Skin of body (tissue), 3 donors: ENCODE measurements at places on chromosomes 11 and 22.

GRCh38 chr11:120675171-120675570 is 163.6 kb downstream of the GRIK4 start:
- DNase-seq, result no peak

GRCh38 chr22:21937041-21937820 is 15.4 kb downstream of the PPM1F start:
- no peak for DNase-seq

- DNase-seq, result no peak
Measured at GRCh38 chr22:49677495-49677889, 150.2 kb downstream of the BRD1 start.

DNA sequence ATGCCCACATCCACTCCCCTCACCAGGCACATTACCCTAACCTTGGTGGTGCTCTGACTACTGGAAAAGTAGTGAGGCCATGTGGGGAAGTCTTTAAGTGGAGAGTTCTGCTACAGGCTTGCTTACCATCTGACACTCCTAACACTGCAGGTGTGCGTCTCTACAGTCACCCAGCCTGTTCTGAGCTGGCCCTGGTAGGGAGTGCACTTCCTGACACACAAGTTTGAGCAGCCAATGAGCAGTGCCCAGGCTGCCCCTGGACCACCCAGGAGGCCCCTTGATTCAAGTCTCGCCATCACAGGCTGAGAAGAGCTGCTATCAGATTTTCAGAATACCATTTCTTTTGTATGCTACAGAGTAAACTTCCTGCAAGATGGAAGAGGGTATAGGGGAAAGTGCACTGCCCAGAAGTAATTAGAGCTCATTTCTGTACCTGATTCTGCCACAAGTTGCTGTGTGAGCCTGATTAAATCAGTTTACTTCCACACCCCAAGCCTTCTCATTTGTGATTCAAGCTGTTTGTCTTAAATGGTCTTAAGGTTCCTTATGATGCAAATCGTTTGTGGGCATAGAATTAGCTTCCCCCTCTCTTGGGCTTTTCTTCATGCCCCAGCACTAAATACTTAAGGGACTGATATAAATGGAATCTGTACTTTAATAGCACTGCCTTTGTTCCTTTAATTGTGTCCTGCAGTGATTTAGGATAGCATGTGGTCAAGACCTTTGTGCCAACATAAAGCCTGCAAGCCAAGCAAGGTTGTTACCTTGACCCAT is 22.2 kb downstream of the OPCML start:
- no peak for DNase-seq

DNA sequence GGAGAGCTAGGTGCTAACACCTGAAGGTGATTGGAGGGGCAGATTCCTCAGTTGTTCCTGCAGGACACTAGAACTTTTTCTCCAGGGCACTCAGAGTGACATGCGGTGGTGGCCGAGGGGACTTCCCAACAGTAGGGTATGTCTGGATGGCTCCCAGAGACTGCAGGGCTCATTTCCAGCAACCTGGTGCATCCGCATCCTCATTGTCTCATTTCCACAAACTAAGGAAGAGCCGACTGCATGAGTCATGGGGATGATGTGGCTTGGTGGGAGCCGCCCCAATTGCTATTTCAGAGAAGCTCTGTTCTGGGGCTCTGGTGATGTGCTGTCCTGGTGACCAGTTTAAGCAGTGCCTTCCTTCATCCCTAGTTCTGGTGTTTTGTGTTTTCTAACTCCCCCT is 2.8 kb upstream of the ROBO4 start:
- no peak for DNase-seq

DNA sequence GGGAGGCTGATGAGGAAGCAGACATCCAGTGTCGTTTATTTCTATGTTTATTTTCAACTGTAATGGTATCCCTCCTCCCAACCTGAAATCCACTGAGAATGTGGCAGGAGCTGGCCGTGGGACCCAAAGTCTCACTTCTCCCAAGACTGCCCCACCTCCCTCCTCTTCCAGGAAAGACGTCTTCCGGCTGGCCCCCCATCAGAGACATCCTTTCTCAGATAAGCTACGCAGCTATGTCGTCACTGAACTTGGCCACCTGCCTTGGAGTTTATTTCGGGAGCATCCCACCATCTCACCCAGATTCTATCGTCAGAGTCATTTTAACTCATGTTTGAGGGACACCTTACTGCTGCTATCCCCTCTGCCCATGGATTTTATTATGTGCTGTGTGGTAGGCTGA is 13.9 kb downstream of the TMEM184B start:
- no peak for DNase-seq

DNA sequence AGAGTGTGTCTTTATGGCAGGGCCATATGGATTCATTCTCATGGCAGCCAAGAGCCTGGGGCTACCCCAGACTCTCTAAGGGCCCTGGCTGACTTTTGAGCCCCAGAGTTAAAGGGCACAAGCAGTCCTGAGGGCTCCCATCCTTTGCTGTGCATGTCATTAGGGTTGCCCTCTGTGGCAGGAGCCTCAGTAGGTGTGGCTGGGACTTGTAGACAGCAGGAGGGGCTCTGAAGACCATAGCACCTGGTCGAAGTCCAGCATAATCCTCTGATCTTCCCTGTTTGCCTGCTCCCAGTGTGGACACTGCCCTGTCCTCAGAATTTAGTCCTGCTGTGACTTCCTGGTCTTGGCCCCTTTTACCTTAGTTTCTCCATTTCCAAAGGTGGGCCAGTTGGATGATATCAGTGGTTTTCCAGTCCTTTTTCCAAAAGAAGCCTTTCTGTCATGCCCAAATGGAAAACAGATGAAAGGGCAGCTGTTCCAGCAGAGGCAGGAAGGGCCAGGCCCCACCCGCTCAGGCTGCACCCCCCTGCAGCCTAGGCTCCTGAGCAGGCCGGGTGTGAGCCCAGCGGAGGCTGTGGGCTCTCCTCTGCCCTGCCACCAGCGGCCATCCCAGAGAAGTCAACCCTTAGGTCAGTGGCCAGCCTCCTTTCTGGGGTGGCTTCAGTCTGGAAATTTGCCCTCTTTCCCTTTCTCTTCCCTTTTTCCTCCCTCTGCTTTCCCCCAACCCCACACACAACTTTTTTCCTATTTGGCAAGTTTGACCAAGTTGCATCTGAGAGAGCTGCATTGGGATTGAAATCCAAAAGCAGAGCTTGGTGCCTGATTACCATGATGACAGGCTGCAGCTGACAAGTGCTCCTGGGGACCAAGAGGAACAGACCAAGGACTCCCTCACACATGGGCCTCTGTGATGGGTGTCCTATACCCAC is 32.8 kb upstream of the SUSD2 start:
- DNase-seq, result peak; percentile 34

GRCh38 chr11:83034673-83035014 is 37.1 kb downstream of the RAB30 start:
- DNase-seq, result no peak

DNA sequence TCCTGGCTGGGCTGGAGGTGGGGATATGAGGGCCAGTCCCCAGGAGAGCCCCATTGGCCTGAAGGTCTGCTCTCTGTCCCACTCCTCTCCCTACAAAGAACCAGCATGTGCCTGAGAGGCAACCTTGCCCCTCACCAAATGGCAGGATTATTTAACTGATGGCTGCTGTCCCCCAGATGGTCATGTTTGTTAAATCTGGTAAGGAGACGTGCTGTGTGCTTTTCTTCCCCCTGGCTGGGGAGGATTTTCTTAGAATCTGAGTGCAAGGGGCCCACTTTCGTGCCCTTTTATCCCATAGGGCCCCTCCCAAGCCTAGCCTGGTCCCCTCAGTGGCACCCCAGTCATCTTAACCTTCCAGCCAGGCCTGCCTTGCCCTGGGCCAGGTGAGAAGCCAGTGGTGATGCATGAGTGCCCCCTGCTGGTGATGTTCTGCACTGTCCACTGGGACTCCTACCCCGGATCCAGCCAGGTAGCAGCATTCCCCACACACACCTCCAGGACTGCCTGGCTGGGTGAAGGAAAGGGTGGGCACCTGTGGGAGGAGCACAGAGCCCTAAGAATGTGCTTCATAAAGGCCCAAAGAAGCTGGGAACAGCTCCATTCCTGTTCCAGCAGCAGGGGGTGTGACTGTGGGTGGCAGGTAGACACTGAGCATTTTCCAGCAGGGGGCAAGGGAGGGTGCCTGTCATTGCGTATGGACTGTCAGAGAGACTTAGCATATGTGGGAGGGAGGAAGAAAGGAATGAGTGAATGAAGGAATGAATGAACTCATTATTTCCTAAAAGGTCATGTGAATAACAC is 28.9 kb downstream of the MFNG start:
- DNase-seq, result no peak

DNA sequence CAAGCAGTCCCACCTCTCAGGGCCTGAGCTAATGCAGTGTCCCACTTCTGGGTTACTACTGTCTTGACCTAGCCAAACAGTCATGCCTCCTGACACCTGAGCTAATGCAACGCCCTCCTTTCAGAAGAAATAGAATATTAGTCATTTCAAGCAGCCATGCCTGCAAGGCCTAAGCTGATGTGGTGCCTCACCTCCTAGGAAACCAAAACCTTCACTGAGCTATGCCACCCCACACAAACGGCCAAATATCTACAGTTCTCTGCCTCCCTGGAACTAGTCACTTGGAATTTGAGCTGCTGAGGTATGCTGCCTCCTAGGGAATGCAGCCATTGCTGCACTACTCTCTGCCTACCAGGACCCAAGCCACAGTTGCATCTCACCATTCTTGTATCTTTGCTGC is 8.3 kb upstream of the MS4A6E start:
- DNase-seq, result no peak

DNA sequence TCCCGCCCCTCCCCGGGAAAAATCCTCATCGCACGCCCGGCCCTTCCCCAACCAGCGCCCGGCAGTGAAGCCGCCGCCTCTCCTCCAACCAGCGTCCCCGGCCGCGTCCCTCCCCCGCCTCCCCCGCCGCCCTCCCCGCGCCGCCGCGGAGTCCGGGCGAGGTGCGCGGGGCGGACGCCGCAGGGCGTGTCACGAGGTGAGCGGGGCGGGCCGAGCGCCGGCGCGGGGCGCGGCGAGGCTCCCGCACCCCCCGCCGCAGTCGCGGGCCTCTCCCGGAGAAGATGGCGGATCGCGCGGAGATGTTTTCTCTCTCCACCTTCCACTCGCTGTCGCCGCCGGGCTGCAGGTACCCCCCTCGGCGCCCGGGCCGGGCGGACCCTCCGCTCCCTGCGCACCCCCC is at the start of gene MAPK8IP2:
Gene MAPK8IP2 (plus strand): TSS at position 256 of the 400 bp plus-strand sequence. CDS start 26 bp downstream, at position 282.
- DNase-seq, result no peak

DNA sequence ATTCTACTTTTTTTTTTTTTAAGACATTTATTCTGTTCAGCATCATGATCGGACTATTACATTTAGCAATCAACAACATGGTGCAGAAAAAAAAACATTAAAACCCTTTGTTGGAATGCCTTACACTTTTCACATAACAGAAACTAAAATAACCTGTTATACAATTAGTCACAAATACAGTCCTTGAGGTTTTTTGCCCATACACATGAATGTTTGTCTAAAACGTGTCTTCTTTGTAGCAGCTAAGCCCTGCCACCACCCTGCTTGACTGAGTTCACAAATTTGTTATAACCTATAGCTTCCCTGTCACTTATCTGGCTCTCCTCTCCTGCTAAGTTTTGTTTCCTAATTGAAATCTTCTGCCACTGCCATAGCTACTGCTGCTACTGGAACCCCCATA is 75.4 kb upstream of the ARHGAP20 start:
- no peak for DNase-seq

DNA sequence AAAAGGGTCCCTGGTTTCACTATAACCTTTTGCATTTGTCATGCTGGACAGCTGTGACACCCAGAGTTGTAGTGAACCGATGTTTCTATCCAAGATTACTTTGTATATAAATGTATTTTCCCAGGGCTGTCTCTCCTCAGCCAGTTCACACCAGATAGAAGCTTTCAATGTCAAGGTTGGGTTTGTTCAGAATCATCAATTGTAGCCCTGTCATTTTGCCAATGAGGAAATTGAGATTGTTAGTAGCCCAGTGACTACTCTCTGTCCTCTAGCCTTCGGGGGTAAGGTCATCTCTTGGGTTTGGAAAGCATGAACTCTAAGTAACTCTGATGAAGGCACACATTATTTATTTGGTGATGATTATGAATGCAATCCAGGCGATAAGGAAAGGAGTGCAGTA is 165.6 kb downstream of the DBX1 start:
- DNase-seq, result no peak

DNA sequence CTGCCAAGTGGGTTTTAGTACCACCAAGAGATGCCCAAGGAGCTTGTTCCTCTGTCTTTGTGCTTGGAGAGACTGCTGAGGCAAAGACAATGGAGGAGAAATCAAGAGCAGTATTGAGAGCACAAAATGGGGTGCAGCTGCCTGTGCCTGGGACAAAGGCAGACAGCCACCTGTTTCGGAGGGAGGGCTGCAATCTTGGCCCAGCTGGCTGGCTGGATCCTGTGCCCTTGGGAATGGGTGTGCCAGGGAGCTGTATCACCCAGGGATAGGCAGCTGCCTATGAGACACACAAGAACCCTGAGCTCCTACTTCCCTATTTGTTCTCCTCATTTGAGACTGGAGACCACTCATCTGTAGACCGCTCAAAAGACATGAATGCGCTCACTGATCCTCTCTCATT is 23.3 kb upstream of the CHRM4 start:
- no peak for DNase-seq

DNA sequence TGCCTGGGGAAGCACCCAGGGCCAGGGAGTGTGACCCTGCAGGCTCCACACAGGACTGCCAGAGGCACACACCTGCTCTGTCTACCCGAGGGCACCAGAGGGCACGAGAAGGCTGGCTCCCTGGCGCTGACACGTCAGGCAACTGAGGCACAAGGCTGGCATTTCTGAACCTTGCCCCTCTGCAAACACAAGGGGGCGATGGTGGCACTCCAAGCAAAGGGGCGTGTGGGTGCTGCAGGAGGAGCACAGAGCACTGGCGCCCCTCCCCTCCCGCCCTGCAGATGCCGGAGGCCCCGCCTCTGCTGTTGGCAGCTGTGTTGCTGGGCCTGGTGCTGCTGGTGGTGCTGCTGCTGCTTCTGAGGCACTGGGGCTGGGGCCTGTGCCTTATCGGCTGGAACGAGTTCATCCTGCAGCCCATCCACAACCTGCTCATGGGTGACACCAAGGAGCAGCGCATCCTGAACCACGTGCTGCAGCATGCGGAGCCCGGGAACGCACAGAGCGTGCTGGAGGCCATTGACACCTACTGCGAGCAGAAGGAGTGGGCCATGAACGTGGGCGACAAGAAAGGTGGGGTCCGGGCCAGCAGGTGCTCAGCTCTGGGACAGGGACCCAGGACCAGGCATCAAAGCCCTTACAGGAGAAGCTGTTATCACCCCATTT is 20.8 kb upstream of the TXNRD2 start:
- peak; percentile 46 for DNase-seq

- no peak for DNase-seq
Measured at GRCh38 chr11:45180848-45181192, 34.4 kb downstream of the PRDM11 start.

DNA sequence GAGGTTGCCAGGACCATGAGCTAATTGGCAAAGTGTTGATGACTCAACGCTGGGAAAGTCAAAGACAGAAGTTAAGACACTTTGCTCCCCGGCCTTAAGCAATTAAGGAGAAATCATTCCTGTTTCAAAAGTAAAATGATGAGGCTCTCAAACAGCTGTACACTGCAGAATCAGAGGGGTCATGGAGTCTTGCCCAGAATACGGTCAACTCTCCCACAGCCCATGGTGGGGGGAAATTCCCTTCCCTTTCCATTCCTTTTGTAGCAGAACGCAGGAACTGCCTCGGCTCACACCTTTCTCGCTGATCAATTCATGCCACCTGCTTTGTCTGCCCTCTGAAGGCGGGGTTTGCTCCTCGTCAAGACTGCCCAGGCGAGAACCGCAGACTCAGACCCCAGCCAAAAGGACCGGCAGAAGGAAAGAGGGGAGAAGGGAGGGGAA is 52.8 kb downstream of the MN1 start:
- no peak for DNase-seq

GRCh38 chr11:75655605-75656004 is 13.2 kb downstream of the MAP6 start:
- DNase-seq, result no peak
